ENCODE measurements at places on chromosomes 4 and X. TPM values are rescaled to one million over a fixed set of nuclear protein-coding genes. Genes with fewer than 3 reads are reported as not detected.

ZGRF1 gene
- 3.4 TPM for total RNA-seq

PPBP gene
- total RNA-seq, result 3.4 TPM

VCX3A gene
- not detected for total RNA-seq

GPR34 gene
- 28.0 TPM for total RNA-seq

SOX3 gene
- not detected for total RNA-seq

WDR45 gene
- total RNA-seq, result 63.2 TPM

C4orf50 gene
- total RNA-seq, result 0.12 TPM

UNC5C gene
- total RNA-seq, result 6.7 TPM

DNA sequence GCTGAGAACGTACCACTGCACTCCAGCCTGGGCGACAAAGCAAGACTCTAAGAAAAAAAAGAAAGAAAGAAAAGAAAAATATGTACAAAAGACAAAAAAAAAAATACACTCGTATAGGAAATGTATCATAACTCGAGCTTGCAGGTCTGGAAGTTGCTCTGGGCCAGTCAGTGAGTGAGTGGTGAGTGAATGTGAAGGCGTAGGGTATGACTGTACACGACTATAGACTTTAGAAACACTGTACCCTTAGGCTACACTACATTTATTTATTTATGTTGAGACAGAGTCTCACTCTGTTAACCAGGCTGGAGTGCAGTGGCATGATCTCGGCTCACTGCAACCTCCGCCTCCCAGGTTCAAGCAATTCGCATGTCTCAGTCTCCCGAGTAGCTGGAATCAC is 29.4 kb downstream of the EVC2 start:
- peaks cover 18% of the 10 kb centered on the region for H3K36me3 ChIP-seq
- H3K4me1 ChIP-seq, result no peaks in the 10 kb centered on the region
- no peak for DNase-seq

GRCh38 chrX:126509923-126510322 is 42.7 kb downstream of the DCAF12L1 start:
- H3K4me1 ChIP-seq, result no peaks in the 10 kb centered on the region
- DNase-seq, result no peak
- no peaks in the 10 kb centered on the region for H3K27me3 ChIP-seq
- H3K36me3 ChIP-seq, result no peaks in the 10 kb centered on the region
- no peak overlapping the region for H3K27ac ChIP-seq

DNA sequence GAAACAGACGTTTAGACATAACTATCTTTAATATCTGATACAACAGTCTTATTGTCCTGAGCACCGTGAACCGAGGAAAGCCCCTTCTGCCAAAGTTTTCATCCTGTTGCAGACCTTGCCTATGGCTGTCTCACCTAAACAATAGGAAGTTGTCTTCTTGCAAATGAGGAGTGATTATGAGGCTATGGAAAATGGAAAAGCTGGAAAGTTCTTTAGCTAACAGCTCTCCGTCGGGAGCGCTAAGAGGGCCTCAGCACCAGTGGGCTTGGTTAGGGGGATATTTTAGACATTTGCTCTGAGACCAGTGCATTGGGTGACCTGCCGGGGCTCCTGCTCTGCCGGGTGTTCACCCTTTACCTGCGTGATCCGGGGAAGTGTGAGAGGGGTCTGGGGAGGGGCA is 28.4 kb downstream of the TMEM131L start:
- no peak overlapping the region for H3K4me3 ChIP-seq
- no peaks in the 10 kb centered on the region for H3K27me3 ChIP-seq
- H3K4me1 ChIP-seq, result peaks cover 2% of the 10 kb centered on the region

- no peak overlapping the region for H3K4me3 ChIP-seq
- no peak overlapping the region for H3K27ac ChIP-seq
- no peaks in the 10 kb centered on the region for H3K27me3 ChIP-seq
- H3K36me3 ChIP-seq, result no peaks in the 10 kb centered on the region
- peaks cover 1% of the 10 kb centered on the region for H3K4me1 ChIP-seq
Measured at GRCh38 chr4:53671757-53672156, 80.5 kb upstream of the LNX1 start.

DNA sequence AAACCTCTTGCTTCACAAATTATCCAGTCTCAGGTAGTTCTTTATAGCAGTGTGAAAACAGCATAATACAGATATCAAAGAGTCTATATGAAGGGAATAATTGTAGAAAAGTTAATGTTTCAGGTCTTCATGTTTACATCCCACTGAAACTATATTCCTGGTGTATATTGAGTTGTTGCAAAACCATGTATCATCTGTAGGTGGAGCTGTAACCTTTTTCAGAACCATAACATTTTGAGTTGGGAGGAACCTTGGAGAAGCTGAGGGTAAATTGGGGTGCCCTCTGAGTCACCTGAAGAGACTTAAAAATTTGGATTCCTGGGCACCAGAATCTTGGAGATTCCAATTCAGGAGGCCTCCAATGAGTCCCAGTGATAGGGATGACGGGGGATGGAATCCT is 51.9 kb upstream of the TAPT1 start:
- H3K4me3 ChIP-seq, result no peak overlapping the region
- H3K27ac ChIP-seq, result no peak overlapping the region
- no peaks in the 10 kb centered on the region for H3K36me3 ChIP-seq
- H3K4me1 ChIP-seq, result no peaks in the 10 kb centered on the region
- H3K27me3 ChIP-seq, result no peaks in the 10 kb centered on the region

DNA sequence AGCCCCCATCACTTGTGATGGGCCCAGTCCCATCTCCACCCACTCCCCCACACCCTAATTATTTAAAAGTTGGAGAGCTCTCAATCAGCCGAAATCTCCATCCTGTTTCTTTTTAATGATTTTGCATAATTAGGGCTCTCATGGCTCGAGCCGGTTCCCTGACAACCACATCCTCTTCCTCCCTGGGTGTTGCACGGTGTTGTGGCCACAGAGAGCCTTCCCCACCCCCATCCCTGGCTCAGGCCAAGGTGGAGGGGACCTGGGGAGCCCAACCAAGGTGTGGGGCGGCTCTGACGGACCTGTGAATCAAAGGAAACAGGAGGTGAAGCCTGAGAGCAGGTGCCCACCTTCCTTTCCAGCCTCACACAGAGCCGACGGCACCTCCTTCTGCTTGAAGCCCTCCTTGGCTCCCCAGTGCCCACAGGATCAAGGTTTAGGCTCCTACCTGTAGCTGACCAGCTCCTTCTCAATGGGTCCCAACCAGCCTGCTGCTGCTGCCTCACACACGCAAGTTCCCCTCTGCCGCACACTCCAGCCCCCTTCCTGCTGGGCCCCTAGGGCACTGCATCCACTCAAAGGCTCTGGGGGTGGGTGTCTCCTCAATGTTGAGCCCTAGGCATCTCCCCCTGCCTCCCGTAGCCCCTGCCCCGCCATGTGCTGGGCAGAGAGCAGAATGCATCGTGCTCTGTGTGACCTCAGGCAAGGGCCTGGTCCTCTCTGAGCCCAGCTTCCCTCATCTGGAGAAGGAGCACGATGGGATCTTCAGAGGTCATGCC is 68.7 kb downstream of the WFS1 start:
- H3K4me1 ChIP-seq, result no peaks in the 10 kb centered on the region
- H3K27ac ChIP-seq, result no peak overlapping the region
- no peak overlapping the region for H3K4me3 ChIP-seq
- DNase-seq, result no peak
